ENCODE measurements at places on chromosomes 12 and 14.

GRCh38 chr12:60148109-60148508 is 552.3 kb downstream of the SLC16A7 start:
- DNase-seq = peak; percentile 53

GRCh38 chr14:63452796-63453195 is 90.4 kb downstream of the PPP2R5E start:
- DNase-seq = no peak

DNA sequence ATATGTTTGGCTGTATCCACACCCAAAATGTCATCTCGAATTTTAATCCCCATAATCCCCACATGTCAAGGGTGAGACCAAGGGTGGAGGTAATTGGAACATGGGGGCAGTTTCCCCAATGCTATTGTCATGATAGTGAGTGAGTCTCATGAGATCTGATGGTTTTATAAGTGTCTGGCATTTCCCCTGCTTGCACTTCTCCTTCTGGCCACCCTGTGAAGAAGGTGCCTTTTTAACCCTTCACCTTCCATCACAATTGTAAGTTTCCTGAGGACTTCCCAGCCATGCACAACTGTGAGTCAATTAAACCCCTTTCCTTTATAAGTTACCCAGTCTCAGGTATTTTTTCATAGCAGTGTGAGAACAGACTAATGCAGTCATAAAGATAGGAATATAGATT is 216.7 kb upstream of the SSTR1 start:
- DNase-seq = no peak

GRCh38 chr14:60839057-60839456 is 104.5 kb downstream of the MNAT1 start:
- DNase-seq = no peak

DNA sequence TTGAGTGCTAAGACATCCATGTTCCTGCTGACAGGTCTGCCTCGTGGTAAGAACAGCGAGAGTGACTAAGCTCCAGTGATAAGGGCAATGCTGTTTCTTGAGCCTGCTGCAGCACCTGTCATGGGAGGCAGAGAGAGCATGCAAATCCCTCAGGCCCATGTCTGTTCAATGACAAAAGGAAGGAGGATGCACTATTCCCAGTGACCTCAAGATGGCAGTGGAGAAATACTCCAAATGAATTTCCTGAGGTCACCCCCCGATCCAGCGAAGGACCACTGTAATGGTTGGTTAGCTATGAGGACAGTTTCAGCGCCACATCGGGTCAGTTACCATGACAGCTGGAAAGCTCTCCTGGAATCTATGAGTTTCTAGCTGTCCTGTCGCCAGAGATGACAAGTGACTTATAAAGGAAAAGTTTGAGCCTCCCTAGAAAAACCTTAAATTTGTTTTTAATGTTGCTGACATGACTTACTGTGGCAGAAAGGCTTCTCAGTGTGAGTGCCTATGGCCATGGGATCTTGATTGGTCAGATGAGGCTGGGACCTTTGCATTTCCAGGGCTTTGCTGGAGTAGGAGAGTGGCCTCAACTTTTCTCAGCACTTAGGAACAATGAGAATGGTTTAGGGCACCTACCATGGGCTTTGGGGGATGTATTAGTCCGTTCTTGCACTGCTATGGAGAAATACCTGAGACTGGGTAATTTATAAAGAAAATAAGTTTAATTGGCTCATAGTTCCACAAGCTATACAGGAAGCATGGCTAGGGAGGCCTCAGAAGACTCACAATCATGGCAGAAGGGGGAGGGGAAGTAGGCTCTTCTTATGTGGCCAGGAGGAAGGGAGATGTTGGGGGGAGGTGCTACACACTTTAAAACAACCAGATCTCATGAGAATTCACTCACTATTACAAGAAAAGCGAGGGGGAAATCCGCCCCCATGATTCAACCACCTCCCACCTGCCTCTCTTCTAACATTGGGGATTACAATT is 88.0 kb upstream of the TMEM260 start:
- DNase-seq = peak; percentile 75

DNA sequence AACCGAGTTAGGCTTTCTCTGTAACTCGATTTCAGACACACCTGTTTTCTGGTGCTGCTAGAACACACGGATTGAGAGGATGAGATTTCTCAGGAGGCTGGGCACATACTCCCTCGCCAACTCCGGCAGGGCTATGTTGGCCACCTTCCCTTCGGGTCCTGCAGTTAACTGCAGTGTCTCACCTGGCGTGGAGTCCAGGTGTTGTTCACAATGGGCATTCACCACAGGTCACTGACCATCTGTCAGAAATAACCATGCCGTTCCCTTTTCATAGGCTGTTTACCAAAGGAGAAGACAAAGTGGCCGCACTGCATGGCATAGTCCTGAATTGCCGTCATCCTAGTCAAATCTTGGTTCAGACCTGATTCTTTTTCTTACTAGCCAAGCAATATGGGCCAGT is 5.5 kb upstream of the KCNH3 start:
- DNase-seq = no peak

DNA sequence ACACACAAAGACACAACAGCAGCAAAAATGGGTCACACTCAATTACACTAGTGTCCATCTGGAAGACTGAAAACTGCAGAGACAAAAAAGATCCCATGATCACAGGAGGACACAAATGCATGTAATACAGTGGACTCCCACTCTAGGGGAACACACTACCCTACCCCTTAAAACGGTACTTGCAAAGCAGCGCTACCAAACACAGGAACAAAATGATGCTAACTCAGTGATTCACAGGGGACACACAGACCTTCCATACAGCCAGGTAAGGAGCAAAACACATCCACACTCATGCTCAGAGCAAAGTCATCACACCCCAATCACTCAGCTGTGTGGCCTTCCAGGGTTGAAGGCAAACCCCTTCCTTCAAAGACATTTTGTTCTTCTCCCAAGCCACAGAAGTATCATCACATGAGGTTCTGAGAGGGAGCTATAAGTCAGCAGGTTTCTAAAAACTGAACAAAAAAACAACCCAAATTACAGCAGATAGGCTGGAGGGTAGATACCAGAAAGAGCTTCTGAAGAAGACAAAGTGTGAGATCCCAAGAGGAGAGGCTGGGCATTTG is 14.8 kb downstream of the SMUG1 start:
- no peak for DNase-seq

- no peak for DNase-seq
Observed at GRCh38 chr12:121483949-121484348, 84.0 kb downstream of the RNF34 start.

- DNase-seq = peak; percentile 78
Observed at GRCh38 chr14:68780358-68781160, 12.3 kb downstream of the ZFP36L1 start.

DNA sequence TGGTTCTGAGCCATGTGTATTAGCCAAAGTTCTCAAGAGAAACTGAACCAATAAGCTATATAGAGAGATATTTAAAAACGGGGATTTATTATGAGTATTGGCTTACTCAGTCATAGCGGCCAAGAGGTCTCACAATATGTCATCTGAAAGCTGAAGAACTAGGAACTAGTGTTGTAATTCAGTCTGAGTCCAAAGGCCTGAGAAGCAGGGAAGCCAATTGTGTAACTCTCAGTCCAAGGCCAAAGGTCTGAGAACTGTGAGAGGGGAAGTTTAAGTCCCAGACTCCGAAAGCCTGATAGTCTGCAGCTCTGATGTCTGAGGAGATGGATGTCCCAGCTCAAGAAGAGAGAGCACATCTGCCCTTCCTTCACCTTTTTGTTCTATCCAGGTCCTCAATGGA is 344.8 kb upstream of the USP15 start:
- peak; percentile 30 for DNase-seq

DNA sequence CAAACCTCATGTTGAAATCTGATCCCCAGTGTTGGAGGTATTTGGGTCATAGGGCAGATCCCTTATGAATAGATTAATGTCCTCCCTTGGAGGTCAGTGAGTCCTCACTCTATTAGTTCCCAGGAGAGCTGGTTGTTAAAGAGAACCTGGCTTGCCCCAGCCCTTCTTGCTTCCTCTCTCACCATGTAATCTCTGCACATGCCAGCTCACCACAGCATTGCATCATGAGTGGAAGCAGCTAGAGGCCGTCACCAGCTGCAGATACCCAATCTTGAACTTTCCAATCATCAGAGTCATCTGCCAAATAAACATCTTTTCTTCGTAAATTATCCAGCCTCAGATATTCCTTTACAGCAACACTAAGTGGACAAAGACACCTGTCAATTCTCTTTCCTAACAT is 161.8 kb upstream of the IGF1 start:
- peak; percentile 22 for DNase-seq

DNA sequence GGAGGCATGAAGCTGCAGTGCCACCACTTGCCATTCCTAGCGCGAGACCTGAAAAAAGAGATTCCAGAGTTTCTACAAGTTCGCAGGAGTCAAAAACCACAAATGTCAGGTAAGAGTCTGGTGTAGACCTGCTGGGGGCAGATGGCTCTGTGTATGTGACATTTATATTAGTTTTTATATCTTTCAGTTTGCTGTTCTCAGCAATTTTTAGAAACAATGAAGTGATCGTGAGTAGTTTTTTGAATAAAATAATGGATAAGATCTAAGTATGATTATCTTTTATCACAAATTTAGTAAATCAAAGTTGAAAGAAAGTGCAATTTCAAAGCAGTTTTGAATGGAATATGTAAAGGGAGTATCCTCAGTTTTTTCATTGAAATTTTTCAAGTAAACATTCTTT is 9.3 kb downstream of the ZC3H14 start:
- DNase-seq = no peak

DNA sequence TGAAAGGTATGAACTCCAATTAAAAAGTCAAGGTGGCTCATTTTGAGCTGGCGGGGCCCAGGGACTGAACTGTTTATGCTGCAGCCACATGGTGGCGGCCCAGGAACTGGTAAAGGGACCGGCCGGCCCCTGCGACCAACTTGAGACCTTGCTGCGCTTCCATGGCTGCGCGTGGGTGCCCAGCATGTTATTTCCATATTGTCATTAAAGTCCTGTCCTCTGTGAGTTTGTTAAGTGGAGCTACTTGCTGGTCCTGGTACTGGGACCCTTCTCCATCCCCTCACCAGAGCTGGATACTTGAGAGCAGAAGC is 62.3 kb downstream of the BEGAIN start:
- DNase-seq = no peak

DNA sequence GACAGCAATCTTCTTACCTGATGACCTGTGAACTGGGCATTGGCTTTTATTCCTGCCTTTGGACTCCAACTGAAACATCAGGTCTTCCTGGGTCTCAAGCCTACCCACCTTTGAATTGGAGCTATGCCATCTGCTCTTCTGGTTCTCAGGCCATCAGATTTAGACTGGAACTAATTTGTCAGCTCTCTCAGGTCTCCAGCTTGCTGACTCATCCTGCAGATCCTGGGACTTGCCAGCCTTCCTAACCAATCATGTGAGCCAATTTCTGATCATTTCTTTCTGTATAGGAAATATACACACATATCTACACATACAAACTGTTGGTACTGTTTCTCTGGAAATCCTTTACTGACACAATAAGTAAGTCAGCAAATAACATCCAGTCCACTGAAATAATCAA is 65.3 kb upstream of the TSPAN8 start:
- DNase-seq = no peak

DNA sequence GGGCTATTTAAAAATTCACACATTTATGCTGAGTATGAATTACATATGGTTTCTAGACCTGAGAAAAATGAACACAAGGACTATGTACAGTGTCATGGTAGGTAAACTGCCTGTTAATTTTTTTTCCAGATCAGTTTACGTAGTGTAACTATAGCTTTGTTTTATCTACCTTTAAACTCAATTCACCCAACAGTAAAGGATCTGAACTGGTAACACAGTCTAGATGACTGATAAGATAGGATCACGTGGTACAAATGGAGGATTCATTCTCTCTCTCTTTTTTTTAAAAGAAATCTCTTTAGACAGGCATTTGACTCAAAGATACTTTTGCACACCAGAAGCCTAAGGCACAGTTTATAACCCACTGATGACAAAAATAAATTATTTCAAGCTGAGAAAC is 130.8 kb upstream of the ATP2B1 start:
- no peak for DNase-seq

- DNase-seq = peak; percentile 30
Observed at GRCh38 chr12:29234965-29235626, 86.0 kb downstream of the FAR2 start.

DNA sequence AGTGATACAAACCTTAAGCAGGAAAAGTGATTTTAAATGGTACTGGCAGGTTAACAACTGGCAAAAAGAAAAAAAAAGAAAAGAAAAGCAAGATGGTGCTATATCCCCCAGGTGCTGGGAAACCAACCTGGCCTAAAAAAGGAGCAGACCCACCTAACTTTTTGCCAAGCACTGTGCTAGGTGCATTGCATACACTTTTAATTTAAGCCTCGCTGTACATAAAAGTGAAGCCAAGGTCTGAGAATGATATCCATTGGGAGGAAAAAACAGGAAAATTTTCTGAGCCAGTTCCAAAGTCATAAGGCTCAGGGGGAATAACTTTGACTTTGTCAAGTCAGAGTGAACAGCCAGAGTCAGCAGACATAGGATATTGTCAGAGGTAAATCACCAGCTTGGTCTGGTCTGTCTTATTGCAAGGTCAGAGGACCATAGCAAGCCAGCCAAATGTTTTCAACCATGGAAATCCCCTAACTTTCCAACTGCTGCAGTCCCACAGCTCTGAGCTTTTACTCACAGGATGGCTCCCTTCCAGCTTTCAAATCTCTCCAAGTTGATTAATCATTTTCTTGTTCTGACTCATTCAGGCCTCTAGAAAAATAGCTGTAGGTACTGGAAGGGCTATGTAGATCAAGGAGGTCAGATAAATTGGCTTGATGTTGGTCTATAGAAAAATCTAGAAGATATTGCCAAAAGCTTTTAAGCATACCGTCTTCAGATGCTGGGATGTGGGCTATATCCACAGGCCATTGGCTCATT is 412.9 kb downstream of the RAD51B start:
- DNase-seq = peak; percentile 100

- peak; percentile 38 for DNase-seq
Observed at GRCh38 chr12:103840462-103840875, 565 bp downstream of the NT5DC3 start.

DNA sequence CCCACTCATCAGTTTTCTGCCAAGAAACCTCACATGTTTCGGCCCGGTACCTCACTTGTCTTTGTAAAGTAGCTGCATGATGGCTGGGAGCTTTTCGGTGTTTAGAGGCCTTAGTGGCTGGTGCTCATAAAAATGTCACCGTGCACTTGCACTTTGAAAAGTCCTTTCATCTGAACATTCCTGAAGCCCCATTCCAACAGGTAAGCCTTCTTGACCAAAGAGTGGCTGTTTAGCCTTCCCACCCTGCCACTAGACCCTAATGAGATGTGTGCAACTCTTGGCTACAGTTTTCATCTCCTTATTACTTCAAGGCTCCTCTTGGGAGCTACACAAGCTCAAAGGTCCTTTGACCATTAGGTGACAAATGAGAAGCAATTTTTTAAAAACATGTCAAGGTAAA is 135.2 kb downstream of the HMGA2 start:
- DNase-seq = no peak

Measured in mesenchymal stem cell (in vitro differentiated cells and primary cell).